ENCODE measurements at places on chromosomes 16 and 17.

DNA sequence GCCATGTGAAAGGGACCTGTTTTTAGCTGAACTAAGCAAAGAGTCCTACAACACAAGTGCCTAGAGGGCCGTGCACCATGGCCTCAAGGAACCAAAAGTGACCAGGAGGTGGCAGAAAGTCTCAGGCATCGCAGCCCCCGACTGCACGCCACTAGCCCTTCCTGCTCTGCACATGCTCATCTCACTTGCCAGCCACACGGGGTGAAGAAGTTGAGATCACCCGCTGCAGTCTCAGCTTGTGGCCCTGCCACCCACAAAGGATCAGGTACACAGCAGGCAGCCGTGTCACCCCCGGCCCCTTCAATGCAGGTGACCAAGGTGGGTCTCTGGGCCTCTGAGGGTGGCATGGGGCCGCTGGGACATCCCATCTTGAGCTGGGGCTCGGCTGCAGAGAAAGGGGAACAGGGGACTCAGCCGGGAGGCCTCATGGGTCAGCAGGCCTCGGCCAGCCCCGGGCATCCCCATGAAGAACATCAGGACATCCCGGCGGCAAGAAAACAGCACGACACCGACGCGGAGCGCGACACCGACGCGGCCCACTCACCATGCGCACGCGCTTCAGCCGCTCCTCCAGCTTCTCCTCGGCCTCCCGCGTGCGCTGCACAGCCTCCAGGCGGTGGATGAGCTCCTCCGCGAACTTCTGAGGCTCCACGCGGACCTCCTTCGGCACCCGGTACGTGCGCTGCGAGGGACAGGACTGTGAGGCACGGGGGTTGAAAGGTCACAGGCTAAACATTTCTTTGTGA is 21.0 kb downstream of the PDIA2 start:
- peak; percentile 1 for DNase-seq

GRCh38 chr17:77462090-77462489 is 321.3 kb downstream of the SEC14L1 start:
- no peak for DNase-seq

- no peak for DNase-seq
Measured at GRCh38 chr17:27904534-27905446, 11.6 kb upstream of the LYRM9 start.

- peak; percentile 85 for DNase-seq
Measured at GRCh38 chr17:37179893-37180292, 195.9 kb upstream of the C17orf78 start.

DNA sequence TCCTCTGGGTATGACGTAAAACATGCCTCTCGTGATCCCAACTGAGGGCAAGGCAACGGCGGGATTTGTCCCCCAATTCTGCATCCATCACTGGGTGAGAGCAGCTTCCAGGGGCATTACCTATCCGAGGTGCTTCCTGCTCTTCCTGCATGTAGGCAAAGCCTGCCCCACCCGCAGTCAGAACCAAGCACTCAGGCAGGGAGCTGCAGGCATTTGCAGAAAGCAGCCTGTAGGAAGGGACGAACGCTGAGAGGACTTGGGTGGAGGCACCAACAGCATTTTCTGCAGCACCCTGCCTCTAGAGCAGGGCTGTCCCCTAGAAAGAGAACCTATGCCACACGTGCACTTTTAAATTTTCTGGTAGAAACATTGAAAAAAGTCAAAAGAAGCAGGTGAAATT is 5.5 kb downstream of the BCO1 start:
- DNase-seq, result no peak

DNA sequence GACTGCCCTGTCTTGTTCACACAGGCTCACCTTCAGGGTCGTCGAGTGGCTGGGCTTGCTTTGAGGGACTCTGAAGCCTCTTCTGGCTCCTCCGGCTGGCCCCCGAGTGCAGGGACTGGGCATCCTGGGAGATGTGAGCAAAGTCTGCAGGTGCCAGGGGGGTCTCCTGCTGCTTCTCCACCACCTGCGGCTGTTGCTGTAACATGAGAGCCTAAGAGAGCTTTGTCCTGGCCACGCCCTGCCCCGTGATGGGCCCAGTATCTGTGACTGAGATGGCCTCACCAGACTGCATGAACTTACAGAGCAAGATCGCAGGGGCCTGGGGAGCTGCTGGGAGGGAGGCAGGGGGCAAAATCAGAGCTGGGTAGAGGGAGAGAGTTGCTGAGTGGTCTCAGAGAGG is 12.5 kb downstream of the ERN2 start:
- DNase-seq, result no peak

GRCh38 chr17:43515656-43516055 is 30.5 kb downstream of the ETV4 start:
- no peak for DNase-seq

DNA sequence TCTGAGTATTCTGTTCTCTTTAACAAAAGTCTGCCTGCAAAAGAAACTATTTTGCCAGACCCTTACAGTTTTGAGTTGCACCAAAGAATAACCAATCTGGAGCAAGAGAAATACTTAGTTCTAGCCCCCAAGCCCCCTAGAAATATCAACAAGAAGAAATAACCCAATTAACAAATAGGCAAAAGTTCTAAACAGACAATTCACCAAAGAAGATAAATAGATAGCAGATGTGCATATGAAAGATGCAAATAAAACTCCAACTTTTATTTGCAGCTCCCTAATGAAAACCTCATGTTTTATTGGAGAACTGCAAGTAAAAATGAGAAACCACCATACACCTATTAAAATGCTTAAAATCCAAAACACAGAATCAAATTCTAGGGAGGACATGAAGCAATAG is 1308.0 kb downstream of the CDH11 start:
- DNase-seq, result peak; percentile 4

GRCh38 chr16:79599837-79600637 is 500 bp downstream of the MAF start:
- peak; percentile 25 for DNase-seq

DNA sequence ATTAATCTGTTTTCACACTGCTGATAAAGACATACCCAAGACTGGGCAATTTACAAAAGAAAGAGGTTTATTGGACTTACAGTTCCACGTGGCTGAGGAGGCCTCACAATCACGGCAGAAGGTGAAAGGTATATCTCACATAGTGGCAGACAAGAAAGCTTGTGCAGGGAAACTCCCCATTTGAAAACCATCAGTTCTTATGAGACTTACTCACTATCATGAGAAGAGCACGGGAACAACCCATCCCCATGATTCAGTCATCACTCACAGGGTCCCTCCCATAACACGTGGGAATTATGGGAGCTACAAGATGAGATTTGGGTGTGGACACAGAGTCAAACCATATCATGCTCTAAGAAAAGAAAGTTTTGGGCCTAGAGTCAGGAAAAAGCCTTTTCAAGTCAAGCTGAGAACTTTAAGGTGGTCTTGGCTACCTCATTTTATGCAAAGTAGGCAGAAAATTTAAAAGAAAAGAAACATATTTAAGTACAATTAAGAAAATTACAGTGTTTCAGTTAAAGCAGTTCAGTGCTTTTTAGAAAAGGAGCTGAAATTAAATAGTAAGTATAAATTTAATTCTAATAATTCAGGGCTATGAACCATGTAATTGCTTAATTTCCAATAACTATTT is 24.9 kb upstream of the CRYM start:
- peak; percentile 63 for DNase-seq

DNA sequence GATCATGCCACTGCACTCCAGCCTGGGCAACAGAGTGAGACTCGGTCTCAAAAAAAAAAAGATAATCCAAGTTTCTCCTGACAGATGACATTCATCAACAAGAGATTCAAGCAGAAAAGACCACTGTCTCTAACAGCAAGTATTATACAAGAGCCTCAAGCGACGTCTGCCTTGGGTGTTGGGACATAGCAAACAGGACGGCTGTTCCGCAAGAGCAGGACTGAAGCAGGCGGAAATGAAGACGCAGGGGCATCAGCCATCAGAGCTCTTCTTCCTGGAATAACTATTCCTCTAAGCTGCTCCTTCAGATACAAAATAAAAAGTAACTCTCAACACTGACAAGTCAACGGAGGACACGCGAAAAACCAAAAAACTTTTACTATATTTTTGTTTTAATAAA is 54.0 kb downstream of the ANKRD11 start:
- no peak for DNase-seq

DNA sequence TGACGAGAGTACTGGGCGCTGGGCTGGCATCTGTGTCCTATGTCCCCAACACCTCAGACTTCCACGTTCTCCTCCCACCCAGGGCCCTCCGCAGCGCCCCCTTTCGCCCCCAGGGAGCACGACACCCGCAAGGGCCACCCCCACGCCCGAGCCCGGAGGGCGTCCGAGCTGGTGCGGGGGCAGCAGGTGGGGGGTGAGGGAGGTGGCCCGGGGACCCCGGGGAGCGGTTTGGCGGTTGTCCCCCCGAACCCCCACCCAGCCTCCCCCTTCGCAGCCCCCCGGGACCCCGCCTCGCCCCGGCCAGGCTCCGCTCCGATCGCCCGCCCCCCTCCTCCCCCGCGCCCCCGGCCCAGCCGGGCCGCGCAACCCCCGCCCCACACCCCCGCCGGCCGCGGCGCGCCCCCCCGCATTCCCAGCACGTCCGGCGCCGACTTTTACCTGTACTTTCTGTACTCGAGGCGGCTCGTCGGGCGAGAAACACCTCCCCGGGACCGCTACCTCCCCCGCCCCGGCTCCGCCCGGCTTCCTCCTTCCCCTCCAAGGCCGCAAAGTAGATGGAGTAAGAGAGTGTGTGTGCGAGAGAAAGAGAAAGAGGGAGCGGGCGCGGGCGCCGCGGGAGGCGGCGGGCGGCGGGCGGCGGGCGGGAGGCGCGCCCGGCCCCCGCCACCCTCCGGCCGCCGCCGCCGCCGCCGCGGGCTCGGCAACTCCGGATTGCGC is 901 bp downstream of the CDYL2 start:
- DNase-seq, result peak; percentile 13

- DNase-seq, result no peak
Measured at GRCh38 chr17:77601054-77601979, 357.2 kb upstream of the TNRC6C start.

GRCh38 chr16:55000595-55000994 is 69.9 kb downstream of the IRX5 start:
- peak; percentile 43 for DNase-seq

- DNase-seq, result peak; percentile 22
Measured at GRCh38 chr17:8420041-8420934, 15.4 kb upstream of the NDEL1 start.

DNA sequence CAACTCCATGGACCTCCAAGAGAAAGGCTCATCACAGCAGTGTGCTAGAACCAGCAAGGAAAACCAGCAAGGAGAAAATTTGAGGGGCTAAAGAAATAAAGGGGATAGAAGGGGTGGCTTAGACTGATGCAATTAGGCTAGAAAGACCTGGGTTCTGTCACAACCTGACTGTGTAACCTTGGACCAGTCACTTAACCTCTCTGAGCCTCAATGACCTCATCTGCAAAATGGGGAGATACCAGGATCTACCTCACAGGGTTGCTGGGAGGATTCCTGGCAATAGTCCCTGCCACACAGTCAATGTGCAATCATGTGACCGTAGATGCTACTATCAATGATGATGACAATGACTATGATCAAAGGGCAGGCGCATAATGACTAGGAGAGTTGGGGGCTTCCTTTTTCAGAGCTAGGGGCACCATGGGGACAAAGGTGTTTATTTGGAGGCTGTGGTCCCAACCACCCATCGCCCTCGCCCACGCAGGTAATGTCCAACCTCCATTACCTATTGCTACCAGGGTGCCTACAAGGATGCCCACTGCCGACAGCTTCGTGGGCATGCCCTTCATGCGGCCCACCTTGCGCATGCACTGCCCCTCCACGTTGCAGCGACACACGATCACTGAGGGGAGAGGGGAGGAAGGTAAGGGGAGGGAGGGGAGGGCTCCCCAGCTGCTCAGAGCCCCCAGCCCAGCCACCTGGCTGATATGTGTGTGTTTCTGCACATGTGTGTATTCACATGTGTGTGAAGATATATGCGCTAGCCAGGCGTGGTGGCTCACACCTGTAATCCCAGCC is 9.7 kb downstream of the CDH16 start:
- no peak for DNase-seq

DNA sequence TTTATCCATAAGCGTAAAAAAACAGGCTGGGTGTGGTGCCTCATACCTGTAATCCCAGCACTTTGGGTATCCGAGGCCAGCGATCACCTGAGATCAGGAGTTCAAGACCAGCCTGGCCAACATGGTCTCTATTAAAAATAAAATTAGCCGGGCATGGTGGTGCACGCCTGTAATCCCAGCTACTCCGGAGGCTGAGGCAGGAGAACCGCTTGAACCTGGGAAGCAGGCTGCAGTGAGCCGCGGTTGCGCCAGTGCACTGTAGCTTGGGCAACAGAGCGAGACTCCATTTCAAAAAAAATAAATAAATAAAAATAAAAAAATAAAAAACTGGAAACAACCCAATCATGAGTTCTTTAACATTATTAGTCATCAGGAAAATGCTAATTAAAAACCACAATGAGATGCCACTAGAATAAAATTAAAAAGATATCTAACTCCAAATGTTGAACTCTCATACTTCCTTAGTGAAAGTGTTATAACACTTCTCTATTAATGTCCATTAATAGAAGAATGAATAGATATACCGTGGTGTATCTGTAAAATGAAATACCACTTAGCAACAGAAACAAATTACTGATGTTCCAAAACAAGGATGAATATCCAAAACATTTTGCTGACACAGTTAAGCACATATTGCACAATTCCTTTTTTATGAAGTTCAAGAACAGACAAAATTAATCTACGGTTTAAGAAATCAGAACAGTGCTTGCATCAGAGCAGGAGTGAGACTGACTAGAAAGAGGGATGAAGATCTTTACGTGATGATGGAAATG is 13.1 kb downstream of the MPHOSPH6 start:
- no peak for DNase-seq

Measured in fibroblast of upper back skin (primary cell).